ENCODE measurements at places on chromosomes 12 and 14.

GRCh38 chr12:116808113-116809105 lies 70.3 kb downstream of the RNFT2 start:
- DNase-seq: no peak

DNA sequence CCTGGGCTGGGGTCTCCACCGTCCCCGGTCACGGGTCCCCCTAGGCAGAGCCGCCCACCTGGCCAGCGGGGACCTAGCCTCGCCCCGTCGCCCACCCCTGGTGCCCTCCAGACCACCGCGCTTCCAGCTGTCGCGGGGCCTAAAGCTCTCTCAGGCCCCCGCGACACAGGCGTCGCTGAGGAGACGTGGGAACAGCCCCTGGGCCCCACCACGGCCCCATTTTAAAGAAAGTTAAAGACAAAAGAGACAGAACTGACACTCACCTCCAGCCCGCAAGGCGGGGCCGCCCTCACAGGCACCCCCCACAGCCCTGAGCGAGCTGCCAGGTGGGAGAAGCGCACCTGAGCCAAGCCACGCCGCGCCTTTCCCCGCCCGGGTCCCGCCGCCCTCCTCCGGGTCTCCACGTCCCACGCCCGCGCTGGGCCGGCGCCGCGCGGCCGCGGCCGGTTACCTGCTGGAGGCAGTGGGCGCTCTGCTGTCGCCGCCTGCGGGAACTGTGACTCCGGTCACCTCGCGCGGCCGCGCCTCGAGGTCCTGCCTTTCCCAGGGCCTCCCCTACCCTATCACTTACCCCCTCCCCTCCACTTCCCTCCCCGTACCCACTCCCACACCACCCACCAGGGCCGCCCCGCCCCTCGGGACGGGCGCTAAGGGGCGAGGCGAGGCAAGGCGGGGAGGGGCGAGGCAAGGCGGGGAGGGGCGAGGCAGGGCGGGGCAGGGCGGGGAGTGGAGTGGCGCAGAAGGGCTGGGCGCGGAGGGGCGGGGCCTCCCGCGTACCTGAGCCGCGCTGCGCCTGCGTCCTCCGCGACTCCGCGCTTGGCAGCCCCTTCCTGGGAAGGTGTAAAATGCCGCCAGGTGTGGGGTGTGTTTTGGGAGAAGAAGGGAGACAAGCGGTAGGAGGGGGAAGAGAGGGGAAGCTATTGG lies 31.2 kb downstream of the TC2N start:
- DNase-seq: no peak

DNA sequence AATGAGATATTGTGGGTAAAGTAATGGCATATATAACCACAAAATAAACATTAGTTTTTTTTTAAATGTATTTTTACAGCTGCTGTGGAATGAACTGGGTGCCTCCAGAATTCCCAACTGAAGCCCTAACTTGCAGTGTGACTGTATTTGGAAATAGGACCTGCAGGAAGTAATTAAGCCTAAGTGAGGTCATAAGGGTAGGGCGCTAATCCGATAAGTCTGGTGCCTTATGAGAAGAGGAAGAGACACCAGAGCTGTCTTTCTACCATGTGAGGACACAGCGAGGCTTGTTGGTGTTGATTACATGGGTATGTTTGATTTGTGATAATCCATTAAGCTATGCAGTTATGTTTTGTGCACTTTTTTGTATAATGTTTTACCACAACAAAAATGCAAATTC lies 136.8 kb downstream of the TPH2 start:
- DNase-seq: no peak

DNA sequence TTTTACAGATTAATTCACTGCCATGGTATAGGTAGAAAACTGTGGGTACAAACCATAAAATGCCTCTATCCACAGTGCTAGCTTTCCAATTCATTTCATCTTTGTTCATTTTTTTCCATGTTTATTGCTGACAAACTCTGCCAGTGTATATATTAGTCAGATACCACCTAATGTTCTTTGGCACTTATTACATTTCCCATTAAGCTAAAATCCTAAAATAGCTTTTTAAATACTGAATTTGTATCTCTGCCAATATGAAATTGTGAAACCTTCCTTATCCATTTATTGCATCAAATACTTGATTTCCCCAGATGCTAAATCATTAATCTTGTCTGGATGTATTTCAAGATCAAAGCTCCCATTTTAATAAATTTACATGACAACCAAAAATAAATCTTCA lies 150.1 kb upstream of the FSCB start:
- no peak for DNase-seq

DNA sequence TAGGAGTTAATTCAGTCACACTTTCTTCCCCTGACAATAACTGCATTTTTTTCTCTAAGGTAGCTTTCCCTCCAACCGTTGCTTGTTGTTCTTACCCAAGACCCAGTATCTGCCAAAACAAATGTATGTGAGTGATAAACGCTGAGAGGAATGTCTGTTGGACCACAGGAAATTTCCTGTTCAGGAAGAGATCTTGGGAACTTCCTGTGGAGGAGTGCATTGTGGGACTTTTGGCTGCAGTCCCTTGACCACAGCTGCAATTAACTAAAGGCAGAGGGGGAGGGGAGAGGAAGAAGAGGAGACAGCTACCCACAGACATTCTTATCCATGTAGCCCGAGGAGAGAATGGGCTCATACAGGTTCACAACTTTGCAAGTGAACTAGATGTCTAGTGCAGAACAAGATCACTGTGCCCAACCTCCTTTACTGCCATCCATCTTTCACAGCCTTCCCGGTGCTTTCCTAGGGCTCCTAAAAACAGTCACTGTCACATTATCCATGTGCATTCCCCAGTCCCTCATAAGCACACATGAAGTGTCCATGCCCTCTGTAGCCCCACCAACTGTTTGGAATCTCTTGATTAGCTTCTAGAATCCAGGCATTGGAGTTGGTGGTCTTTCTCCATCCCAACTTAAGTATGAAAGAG lies 149.5 kb downstream of the ETV6 start:
- DNase-seq: no peak

GRCh38 chr12:95951515-95951914 lies 8.4 kb downstream of the AMDHD1 start:
- no peak for DNase-seq

DNA sequence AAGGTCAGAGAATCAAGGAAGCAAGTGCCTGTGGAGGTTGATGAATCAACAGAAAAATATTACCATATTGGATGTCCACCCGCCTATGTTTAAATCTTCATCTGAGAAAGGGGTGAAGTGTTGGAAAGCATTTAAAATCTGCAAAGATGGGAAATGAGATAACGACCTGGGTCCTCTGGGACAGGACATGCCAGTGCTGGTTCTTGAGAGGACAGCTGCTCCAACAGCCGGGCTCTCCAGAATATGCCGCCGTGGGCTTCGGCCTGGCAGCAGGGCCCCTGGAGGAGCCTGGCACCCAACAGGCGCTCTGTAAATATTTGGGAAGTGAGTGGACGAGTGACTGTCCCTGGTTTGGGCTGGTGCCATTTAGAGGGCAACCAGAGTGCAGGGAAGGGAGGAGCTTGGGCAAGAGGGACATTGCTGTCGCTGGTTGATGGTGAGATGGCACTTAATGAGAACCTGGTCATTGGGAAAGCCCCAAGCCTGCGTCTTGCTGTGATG lies 129.9 kb downstream of the KCNA5 start:
- DNase-seq: no peak

- no peak for DNase-seq
Measured at GRCh38 chr14:66087231-66087630, 398.9 kb upstream of the CCDC196 start.

GRCh38 chr12:58095002-58095401 lies 153.6 kb downstream of the ATP23 start:
- no peak for DNase-seq

- no peak for DNase-seq
Measured at GRCh38 chr12:104133321-104133720, 4.7 kb downstream of the NFYB start.

- DNase-seq: no peak
Measured at GRCh38 chr14:94089479-94089878, 8.4 kb downstream of the IFI27L1 start.

DNA sequence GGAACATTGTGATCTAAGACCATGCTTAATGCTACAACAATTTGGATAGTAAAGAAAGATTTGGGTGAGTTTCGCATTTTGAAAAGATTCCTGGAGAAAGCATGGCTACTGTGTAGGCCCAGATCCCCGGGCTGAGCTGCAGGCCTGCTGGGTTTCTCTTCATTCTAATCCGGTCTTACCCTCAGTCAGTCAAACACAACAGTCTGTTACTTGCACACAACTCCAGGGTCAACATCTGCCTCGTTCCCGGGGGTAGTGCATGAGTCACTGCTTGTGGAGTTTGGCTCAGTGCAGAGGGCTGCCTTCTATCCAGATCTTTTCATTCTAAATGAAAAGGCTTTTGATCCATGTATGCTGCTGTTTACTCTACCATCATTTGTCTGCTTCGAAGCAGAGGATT lies 60.4 kb upstream of the SEL1L start:
- DNase-seq: peak; percentile 13

GRCh38 chr12:12749433-12749832 lies 32.3 kb downstream of the CDKN1B start:
- DNase-seq: no peak

DNA sequence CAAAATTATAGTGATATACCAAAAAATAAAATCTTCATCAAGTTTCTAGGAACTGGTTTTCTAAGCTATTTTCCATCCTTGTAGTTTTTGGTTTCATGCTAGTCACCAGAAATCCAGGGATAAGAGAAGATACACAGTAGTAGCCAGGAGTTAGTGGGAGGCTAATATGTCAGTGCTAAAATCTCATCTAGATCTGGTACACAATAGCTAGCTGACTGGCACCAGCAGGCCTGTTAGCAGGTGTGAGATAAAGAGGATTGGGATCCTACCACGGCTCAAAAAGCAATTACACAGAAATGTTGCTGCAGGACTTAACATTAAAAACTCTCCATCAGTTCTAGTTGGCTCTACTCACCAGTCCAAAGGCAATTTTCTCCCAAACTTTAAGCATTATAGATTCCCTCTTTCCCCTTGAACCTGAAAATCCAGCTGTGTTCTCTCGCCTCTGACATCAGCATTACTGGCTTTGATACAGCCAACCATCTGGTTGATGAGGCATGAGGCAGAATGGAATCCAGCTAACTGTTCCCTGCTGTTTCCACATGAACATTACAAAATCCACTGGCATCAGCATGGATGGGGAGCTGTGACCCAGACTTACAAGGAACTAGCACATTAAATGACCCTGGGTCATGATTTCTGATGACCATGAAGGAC lies 41.8 kb upstream of the CCDC196 start:
- no peak for DNase-seq

- DNase-seq: no peak
Measured at GRCh38 chr14:62280366-62280765, 518.1 kb downstream of the SNAPC1 start.
